ENCODE measurements at places on chromosomes 5 and 9.

DNA sequence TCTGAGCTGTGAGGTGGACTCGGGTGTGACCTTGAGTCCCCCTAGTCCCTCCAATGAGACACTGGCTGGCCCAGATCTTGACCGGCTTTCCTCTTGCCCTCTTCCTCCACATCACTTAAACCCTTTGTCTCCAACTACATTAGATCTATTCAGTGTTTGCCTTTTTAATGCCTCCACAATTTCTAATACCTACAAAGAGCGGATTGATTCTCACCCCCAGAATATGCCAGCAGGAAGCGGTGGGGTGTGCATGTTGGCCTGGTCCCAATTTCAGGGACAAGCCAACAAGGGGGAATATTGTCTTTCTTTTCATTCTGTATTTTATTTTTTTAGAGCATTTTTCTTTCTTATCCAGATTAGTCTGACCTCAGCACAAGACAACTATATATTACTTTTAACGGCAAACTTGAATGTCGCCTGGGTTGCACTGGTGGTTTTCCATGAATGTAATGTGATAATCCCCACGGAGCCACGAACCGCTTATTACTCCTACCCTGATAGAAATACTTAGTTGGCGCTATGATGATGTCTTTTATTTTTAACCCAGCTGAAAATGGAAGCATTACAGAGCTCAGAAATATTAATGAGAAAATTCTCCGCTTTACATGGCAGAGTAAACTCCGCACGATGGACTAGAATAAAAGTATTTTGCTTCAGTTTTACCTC is 68.5 kb upstream of the MYO10 start:
- DNase-seq: no peak

- DNase-seq: no peak
These were observed 1.9 kb upstream of the CDKN2B start for GRCh38 chr9:22010866-22011625.

- DNase-seq: no peak
These were observed 16.9 kb downstream of the TMEM174 start for GRCh38 chr5:73189871-73190376.

DNA sequence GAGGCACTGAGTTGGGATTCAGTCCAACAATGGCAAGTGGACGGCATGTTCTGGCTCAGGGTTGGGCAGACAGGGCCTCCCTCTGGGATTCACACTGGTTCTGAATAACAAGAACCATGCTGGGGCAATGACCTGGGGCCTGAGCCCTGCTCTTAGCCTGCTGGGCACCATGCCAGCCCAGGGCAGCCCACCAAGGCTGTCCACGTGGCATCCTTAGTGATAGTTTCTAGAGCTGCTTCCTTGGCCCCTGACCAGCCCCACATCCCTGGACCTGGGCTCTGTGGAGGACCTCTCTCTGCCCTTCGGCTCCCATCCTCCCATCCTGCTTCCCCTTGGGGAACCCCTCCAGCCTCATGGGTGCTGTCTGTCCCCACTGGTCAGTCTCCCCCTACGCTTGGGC is 22.3 kb upstream of the OLFM1 start:
- DNase-seq: no peak

DNA sequence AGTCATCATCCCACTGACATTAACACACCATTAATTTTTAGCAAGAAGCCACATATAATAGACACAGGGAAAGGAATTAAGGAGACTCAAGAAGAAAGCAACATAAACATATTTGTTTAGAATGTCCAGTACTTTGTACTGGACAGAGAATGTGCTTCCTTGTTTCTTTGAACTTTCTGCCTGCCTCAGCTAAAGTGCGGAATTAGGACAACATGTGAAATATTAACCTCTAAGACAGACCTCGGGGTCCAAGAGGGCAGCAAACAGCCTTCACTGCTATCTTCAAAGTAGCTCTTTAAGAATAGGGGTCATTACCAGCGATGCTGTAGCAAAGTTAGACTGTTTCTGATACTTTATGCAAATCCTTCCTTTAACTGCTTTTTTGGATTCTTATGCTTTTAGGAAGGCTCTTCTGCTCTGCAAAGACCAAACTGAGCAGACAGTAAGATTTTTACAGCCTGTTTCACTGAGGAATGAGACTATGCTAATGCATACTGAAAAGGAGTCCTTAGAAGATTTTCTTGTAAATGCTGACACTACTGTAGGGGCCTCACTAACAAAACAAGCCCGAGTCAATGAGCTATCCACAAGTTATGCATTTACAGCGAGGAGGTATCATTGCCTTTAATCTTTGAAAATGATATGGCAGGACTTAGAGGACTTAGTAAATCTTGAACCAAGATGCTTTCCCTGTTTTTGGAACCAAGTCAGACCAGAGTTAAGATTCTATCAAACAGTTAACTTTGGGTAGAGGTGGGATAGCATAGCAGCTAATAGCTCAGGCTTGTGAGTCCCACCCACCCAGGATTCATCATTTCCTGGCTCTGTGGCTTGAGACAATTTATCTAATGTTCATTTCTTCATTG is 23.8 kb downstream of the DAB2 start:
- no peak for DNase-seq

- no peak for DNase-seq
These were observed 21.1 kb downstream of the CPEB4 start for GRCh38 chr5:173909199-173909598.

DNA sequence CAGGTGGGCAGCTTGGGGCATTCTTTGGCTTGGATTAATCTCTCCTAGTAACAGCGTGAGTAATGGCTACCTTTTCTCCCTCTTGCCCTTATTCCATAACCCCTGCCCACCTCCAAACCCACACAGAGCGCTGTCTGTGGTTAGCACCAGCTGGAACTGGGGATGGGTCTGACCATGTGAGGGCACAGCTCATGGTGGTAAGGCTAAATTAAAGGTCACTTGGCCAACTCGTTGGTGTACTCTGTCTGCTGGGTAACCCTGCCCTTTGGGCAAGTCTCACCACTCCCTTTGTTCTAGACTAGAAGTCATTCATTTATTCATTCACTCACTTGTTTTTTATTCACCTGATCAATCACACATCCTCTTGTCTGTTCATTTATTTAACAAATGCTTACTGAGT is 27.8 kb downstream of the PPARGC1B start:
- DNase-seq: no peak

GRCh38 chr9:126681336-126681735 is 67.6 kb downstream of the LMX1B start:
- DNase-seq: no peak

DNA sequence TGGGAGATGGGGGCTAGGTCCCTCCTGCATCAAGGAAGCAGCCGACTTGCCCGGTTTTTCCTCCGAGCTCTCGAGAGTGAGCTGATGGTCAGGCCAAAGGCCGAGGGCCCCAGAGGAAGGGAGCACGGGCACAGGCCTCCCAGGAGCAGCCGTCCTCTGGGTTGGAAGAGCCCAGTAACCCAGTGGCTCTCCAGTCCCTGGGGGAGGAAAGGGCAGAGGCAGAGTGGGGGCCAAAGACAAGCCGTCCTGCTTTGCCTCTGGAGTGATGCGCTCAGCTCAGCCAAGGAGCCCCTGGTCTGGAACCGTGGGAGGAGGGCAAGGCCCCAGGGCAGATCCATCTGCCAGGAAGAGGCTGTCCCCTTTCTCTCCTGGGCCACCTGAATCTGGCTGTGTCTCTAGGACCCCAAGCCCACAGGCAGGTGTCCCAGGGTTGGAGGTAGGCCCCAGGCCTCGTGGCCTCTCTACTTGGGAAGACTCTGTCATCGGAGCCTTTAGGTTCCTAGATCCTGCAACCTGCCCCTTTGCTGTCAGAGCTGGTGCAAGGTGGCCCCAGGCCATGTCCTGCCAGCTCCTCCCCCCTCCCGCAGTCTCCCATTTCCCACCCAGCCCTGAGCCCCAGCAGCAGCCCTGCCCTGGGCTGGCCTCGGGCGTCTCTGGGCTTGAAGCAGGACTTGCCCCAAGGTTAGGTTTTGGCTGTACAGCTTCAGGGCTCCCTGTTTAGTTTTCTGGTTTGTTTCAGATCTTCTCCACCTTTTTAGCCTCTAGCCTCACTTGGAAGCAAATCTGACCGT is 224.1 kb downstream of the CACNA1B start:
- no peak for DNase-seq

GRCh38 chr9:113631871-113632665 is 168.5 kb downstream of the RGS3 start:
- DNase-seq: no peak

DNA sequence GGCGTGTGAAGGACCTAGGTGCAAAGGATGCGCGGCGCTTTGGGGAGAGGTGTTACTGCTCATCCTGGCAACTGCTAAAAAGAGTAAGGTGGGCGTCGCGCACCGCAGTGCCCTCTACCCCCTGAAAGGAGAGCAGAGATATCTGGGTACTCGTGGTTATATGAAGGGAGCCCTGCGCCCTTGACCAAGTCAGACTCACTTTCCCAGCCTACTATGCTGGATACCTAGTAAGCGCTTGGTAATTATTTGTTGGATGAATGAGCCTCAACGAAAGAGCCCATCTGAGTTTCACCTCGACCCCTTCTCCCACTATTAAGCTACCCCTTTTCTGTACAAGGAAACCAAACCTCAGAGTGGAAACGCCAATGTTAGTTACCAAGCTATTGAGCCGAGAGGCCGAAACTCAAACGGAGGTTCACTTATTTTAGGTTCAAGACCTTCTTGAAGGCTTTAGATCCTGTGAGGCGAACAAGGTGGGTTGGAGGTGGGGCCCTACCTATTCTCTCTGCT is 8.0 kb downstream of the LHX6 start:
- no peak for DNase-seq

DNA sequence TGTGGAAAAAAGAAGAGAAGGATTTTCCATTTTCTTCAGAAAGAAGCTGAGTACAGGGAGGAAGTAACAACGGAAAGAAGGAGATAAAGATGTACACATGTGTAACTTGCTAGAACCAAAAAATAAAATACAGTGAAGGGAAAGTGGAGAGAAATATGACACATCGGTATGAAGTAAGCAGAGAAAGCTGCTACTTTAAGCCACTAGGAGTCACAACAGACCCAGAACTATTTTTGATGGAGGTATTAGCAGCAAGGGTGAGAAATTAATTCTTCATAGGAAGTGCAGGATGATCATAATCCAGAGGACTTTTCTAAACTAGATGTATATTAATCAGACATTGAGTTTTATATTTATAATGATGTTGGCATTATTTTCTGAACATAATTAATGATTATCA is 88.5 kb downstream of the FAM174A start:
- DNase-seq: no peak

DNA sequence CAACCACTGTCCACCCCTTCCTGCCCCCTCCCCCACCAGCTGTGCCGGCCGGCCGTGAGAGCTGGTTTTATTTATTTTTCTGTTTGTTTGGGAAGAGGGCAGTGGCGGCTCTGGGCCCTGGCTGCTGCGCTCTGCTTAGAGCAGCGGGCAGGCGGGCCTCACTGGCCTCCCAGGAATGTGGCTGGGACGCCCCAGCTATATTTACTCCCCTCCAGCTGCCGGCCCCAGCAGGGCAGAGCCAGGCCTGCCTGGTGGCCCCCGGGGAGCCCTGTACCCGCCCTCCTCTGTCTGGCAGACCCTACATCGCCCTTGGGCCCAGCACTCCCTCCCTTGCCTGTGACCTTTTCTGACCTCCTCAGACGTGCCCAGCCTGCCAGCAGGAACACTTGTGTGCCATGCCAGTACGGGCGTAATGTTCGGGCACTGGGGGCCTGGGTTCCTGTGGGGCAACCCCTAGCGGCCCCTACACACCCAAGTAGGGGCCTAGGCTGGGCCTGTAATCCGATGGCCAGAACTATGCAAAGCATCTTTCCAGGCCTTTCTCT is 7.7 kb downstream of the CXXC5 start:
- no peak for DNase-seq

- no peak for DNase-seq
These were observed 237.3 kb downstream of the DRD1 start for GRCh38 chr5:175206669-175207068.

DNA sequence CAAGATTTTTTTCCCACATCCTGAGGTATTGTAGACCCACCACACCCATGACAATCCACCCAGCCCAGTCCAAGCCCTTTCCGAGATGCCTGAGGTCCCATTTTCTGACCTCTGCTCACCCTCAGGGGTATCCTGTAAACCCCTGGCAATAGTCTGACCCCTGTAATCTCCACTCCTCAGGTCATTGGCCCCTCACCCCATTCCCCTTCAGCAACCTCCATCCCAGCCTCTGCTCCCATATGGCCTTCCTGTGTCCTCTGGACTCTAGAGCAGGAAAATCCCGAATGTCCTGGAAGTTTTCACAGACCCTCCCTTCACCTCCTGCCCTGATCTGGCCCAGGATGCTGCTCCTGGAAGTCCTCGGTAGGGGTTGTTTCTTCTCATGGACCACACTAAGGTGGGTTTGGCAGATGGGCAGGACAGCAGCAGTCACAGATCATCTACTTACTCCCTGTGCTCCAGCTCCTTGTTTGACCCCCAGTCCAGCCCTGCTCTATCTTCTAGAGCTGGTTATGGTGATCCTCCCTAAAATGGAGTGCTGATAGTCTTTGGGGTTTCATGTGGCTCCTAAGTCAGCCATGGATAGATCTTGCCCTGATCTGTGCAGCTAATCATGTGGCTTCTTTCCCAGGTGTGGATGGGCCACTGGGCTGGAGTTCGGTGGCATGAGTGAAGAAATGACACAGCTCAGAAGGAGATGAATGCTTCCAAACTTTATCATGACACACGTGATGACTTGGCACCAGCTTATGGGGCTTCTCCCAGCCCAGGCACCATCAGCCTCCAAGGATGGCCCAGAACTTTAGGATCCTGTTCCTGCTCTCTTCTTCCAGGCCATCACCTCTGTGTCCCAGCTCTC is 12.0 kb upstream of the ACSL6 start:
- DNase-seq: no peak

DNA sequence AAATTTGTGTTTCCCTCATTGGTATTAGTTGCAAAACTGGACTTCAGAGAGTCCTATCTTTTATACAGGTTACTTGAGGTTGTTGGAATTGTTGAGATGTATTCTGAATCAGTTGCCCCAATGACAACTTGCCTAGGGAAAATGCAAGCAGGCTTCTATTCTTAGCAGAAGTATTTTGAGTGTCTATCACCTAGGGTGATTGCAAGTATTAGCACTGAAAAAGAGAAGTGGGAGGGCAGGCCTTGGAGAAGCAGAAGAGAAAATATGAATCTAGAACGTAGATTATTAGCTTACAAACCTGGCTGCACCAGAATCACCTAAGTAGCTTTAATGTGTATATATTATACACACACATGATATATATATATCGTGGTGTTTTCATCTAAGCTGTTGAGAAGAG is 43.2 kb downstream of the ADAMTS12 start:
- no peak for DNase-seq

DNA sequence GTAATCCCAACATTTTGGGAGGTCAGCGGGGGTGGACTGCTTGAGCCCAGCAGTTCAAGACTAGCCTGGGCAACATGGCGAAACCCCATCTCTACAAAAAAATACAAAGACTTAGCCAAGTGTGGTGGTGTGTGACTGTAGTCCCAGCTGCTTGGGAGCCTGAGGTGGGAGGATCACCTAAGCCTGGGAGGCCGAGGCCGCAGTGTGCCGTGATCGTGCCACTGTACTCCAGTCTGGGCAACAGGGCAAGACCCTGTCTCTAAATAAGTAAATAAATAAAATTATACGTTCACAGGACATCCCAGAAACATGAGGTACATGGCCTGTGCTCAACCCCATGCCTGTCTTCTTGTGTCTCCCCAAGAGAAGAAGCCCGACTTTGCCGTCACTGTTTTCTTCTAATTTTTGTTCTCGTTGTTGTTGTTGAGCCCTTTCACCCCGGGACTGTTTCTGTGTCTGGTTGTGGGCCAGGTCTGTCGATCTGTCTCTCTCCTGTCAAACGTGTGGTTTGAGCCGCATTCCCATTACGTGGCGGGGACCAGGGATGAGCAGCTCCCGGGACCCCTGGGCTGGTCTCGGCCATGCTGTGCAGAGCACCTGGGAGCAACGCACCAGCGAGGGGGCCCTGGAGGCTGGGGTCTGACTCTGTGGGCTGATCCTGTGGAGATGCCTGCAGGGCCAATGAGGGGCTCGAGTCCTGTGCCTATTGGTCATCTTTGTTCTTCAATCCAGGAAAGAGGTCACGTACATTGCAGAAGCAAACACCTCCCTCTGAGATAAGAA is 32.2 kb downstream of the NACC2 start:
- DNase-seq: no peak

All from activated T-cell treated with anti-CD3 and anti-CD28 coated beads for 48 hours (primary cell).